Temporal lobe (tissue), 4 donors: ENCODE measurements at places on chromosomes 16 and 17. TPM values are rescaled to one million over a fixed set of nuclear protein-coding genes. Genes with fewer than 3 reads are reported as not detected.

The MT1M gene
- 0.74 TPM for total RNA-seq

The DNAJA3 gene
- total RNA-seq: 21.1 TPM

The EXOC3L1 gene
- total RNA-seq: 1.5 TPM

The HLF gene
- 6.6 TPM for total RNA-seq

The SCGB1C2 gene
- not detected for total RNA-seq
